ENCODE measurements at places on chromosomes 12 and 14.

GRCh38 chr12:122537021-122537420, 10.0 kb downstream of the KNTC1 start:
- DNase-seq = no peak

- peak; percentile 51 for DNase-seq
Observed at GRCh38 chr14:67240168-67240932, 885 bp upstream of the PALS1 start.

DNA sequence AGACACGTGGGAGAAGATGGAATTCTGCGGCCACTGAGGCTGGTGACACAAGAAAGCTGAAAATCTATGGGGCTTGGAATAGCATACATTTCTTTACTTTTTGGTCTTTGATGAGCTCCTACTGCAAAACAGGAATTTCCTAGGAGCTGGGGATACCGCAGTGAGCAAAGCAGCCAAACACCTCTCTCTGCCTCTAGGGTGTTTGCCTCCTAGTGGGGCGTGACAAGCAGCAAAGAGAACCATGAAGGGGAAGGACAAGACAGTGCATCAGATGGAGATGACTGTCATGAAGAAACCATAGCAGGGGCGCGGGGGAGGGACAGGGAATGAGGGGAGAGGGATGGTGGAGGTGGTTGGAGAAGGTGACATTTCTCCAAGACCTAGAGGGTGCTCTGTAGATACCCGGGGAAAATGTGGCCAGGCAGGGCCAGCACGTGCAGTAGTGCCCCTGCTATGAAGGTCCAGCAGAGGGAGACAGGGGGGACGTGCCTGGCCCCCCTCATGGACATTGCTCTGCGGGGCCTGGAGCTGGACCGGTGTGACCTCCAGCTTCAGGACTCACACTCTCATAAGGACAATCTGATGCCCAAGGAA, 58.6 kb downstream of the SERPINA3 start:
- no peak for DNase-seq

DNA sequence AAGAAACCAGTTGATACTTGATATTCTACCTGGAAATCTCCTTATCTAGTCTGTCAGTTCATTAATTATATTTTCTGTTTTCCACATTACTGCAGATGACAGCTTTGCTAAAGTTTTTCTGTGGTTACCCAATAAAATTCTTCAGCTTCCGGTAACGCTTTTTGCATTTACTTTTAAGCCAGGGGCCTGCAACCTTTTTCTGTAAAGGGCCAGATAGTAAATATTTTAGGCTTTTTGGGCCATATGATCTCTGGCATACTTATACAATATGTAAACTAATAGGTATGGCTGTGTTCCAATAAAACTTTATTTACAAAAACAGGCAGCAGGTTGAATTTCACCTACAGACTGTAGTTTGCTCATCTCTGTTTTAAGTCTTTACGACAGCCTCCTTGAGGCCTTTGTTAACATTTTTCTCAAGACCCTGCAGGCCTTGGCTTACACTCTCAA, 48.3 kb downstream of the SPATS2 start:
- no peak for DNase-seq

DNA sequence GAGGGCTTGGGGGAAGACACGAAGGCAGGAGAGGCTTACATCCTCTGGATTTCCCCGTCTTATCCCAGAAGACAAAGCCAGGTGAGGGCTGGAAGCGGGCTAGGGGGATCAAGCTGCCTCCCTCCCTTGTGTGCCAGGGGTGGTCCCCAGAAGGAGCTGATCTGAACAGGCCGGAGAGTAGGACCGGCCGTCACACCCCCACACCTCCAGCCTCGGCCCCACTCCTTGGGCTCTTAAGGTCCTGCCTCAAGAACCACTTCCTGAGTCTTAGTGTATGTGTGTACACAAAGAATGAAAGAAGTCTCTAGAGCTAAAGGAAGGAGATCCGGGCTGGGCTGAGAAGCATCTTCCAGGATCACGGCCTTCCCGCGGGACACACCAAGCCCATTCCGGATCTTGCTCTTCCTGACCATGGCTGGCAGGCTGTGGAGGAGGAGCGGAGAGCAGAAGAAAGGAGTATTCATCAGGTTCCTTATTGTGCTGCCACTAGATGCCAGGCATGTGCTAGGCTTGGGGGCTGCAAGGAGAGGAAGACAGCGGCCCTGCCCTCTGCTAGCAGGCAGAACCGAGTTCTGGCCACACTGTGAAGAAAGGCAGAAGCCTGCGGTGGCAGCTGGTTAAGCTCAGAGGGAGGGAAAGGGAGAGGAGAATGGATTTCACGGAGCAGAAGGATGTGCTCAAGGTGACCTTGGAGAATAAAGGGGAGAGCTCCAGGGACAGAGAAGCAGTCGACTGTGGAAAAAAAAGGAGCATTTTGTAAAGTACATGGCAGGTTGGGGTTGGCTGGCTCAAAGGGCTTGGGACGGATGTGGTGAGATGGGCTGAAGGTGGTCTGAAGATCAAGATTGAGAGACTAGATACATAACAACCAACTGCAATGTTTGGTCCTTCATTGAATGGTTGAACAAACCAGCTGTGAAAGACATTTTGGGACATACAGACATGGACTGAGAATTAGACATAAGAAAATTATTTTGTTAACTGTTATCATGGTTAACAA, 1.3 kb upstream of the CD63 start:
- DNase-seq = peak; percentile 53

DNA sequence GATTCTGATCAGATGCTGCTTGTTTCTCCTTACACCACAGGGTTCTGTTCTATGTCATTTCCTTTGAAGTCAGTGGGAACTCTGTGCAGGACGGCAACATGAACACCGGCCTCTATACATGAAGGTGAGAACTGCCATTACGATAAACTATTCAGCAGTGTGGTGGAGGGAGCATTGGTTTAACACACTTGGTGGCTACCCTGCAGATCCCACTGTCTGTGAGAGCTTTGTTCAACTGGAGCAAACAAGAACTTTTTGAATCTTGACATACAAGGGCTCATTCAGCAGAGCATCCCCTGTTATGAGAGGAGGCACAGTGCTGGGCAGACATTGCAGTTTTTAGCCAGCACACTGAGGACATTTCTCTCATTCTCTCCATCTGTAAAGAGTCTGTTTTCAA, 10.7 kb upstream of the FRS2 start:
- no peak for DNase-seq

- DNase-seq = no peak
Observed at GRCh38 chr12:104136577-104136976, 1.4 kb downstream of the NFYB start.

DNA sequence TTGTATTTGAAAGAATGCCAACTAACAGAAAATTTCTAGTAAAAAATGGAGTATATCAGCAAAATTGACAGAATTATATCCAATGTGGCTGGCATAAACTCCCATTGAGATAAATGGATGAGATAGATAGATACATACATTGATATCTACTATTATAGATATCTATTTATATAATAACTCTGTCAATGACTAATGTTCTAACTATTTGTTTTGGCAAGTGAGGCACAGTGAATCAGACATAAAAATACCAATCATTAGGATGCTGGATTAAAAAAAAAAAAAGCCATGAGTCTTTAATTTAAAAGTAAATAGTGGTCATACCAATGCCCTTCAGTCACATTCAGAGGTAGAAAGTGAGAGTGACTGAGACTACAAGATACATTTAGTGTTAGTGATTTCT, 33.7 kb upstream of the GLIPR1 start:
- DNase-seq = no peak

DNA sequence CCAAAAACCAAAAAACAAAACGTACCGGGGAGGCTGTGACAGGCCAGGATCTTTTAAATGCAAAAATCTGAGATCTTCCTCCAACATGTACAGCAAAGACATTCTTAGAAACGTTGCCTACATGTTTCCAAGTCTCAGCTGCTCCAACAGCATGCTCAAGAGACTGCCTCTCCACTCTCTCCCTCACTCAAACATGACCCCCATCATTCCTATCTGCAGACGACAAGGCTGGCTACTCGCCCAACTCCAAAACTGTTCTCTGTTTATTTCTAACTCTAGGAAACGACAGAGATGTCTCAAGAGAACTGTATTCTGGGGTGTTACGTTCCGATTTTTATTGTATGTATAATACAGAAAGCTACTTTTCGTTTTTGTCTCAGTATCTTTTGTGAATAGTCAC, 57.5 kb upstream of the TMCC3 start:
- DNase-seq = no peak

DNA sequence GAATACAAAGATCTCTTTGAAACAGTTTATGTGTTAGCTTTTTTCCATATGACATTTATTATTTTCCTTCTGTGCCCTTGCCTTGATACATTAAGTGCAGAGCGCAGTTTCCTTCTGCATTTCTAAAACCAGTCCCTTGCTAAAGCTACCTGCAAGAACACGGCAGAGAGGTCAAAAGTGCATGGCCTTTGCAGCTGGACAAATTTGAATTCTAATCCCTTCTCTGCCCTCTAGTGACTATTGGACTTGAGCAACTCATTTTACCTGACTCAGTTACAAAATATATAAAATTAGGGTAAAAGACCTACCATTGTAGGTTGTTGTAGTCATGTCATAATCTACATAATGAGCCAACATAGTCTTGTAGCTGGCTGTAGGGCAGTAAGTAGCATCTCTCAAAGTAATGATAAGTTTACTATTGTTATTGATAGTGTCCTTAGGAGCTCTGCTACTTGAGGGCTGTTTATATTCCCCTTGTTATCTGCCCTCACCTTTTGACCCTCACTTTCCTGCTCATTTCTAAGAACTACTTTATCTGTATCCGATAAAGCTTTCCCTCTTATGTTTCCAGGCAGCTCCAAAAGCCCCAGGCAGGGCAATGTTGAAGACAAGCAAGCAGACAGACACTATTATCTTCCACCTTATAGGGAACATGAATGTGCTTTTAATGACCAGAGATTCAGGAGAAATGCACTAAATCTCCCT, 120.0 kb upstream of the PDZRN4 start:
- DNase-seq = no peak

GRCh38 chr14:72523424-72524294, 370.2 kb downstream of the DPF3 start:
- no peak for DNase-seq

DNA sequence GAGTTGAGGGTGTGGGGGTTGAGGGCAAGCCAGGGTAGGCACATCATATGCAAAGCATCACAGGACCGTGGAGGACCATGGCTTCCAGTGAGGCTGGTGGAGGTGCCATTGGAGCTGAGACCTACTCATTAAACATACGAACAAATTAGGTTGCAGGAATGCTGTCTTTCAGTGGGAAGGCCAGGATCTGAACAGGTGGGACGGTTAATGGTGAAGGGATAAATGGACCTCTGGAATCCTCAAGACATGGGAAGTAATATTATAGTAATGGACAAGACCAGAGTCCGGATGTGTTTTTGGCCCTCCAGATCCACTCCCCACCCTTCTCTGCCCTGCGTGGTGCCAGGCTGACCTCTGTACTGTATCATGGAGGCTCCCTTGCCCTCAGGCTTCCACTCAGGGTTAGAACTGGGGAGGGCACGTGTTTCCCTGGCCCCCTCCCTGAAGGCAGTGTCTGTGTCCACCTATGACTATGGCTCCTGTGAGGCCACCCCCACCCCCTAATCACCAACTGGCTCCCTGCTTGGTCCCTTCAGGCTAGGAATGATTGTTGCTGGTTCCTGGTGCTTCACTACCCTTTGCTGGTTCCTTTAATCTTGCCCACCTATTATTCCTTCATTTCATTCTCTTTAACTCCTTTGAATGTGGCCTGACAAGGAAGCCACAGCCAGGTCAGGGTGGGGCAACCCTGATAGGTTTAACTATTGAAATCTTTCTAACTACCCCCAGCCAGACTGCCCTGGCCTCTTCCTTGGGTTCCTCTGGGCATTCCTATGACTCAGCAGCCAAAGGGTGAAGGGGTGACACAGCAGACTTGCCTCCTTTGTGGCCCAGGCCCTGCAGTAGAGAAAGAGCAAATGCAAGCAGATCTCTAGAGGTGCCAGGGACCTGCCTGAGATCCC, 10.7 kb downstream of the DHRS2 start:
- peak; percentile 35 for DNase-seq

DNA sequence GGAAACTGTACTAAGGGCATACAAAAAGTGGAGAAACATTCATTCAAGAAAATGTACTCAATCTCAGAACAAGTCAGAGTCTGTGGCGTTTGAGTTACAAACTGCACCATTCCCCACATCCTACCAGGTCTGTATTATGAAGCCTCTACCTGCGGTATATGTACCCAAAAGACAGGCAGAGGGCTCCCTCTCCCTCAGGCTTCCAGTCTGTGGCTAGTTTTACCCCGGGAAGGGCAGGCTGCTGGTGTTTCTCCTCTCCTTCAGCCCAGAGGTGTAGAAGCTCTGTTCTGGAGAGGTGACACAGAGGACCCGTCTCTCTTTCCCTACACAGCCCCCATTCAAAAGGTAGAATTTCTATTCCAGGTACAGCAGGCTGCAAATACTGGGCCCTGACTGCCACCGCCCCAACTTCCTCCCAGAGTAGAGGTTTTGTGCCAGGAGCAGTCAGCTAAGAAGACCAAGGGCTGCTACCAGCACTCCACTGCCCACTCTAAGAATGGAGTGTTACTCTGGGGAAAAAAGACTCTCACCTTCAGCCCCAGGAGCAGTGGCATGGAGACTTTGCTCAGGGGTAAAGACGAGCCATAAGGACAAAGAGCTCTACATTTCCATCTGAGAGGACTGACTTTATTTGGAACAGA, 39.4 kb downstream of the PARP11 start:
- no peak for DNase-seq

- DNase-seq = no peak
Observed at GRCh38 chr12:6316921-6317692, 6.6 kb downstream of the PLEKHG6 start.

DNA sequence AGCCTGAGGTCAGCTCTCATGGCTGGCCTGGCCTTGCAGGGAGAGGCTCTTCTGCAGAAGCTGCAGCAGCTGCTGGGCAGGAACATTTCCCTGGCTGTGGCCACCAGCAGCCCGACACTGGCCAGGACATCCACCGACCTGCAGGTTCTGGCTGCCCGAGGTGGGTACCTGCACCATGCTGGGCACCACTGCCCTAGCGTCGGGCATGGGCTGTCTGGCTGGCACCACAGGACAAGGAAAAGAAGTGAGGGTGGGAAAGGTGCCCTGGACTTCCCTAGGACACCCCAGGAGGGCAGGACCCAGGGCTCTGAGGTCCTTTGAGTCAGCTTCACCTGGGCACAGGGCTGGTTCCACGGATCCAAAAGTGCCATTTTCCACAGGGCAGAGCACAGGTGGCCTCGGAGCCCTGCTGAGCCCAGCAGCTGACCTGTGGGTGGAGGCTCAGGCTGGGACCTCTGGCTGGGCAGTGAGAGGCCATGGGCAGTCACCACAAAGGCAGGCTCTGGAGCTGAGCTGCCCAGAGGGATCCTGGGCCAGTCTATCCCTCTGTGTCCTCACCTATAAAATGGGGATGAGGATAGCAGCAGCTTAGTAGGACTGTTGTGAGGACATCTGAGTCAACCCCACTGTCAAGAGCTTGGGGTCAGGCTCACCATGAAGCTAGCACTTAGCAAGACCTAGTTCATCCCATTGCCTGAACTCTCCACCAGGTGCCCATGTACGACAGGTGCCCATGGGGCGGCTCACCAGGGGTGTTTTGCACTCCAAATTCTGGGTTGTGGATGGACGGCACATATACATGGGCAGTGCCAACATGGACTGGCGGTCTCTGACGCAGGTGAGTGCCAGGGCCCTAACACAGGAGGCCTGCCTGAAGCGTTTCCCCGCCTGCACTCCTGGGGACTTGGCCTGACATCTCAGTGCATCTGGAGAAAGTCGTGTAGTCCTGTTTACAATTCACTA, 4.9 kb downstream of the PLD4 start:
- no peak for DNase-seq

Data from inflammatory macrophage treated with lipopolysaccharide for 1 hour (primary cell).